ENCODE measurements at places on chromosomes 2 and 18. TPM values are rescaled to one million over a fixed set of nuclear protein-coding genes. Genes with fewer than 3 reads are reported as not detected.

The TRIM54 gene
- total RNA-seq, result 0.47 TPM

The AGXT gene
- total RNA-seq, result not detected

The SOCS6 gene
- total RNA-seq, result 29.3 TPM

The SNED1 gene
- 7.1 TPM for total RNA-seq

The PLCL1 gene
- total RNA-seq, result 2.0 TPM

The GCA gene
- total RNA-seq, result 40.5 TPM

The C1GALT1C1L gene
- 0.38 TPM for total RNA-seq

The SLC16A14 gene
- total RNA-seq, result 10.1 TPM

The CYTIP gene
- not detected for total RNA-seq

Measured in mesothelial cell of epicardium (in vitro differentiated cells).